ENCODE measurements at places on chromosomes 12 and 14.

DNA sequence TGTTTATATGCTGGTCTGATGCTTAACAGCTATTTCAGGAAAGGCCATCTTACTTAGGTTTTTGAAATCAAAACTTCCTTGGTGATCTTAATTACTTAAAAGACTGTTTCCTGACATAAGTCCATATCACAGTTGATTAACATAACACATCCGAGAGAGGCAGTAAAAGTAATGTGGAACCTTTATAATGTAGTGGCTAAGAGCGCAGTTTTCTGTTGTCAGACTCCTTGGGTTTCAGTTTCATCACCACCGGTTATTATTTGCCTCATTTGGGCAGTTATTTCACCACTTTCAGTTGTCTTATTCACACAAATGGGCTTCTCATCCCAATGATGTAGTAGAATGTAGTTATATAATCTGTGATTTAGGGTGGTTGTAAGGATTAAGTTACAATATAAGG is 30.9 kb downstream of the TBC1D15 start:
- DNase-seq, result no peak

- DNase-seq, result no peak
These were observed 24.5 kb upstream of the PPP1R13B start for GRCh38 chr14:103871596-103872480.

DNA sequence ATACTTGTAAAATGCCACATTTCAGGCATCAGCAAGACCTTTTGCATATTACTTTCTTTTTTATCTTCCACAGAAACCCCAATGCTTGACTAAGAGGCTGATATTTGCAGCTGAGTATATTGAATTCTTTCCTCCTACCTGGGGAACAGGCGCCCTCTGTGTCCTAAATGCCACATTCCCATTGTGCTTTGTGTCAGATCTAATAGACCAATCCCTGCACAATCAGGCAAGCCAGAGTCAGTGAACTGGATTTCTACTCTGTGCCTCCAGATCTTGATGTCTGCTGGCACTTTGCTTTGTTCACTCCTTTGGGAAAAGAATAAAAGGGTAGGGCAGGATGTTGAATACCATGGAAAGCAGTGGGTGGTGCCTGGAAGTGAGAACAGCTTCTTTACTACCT is 22.4 kb upstream of the TAS2R42 start:
- no peak for DNase-seq

- DNase-seq, result no peak
These were observed 5.5 kb upstream of the LMNTD1 start for GRCh38 chr12:25558586-25558985.

- no peak for DNase-seq
These were observed 46.4 kb downstream of the RESF1 start for GRCh38 chr12:32005496-32006125.

- DNase-seq, result no peak
These were observed 364.9 kb upstream of the KITLG start for GRCh38 chr12:88945051-88945732.

- no peak for DNase-seq
These were observed 624 bp upstream of the PLEKHD1 start for GRCh38 chr14:69483765-69484443.

DNA sequence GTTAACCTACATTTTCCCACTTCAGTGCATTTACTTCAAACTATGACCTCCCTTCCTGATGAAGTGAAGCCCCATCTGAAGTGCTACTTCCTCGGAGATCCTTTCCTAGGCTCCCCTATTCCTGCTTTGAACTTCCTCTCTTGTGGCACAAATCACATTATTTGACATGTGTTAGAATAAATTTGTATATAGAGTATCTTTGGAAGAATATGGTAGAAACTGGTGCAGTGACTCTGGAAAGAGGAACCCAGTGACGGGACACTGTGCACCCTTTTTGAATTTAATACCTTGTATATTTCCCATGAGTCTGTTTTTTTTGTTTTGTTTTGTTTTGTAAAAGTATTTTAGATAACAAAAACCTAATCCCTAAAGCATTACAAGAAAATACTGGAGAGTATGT is 66.4 kb upstream of the SRSF5 start:
- no peak for DNase-seq

DNA sequence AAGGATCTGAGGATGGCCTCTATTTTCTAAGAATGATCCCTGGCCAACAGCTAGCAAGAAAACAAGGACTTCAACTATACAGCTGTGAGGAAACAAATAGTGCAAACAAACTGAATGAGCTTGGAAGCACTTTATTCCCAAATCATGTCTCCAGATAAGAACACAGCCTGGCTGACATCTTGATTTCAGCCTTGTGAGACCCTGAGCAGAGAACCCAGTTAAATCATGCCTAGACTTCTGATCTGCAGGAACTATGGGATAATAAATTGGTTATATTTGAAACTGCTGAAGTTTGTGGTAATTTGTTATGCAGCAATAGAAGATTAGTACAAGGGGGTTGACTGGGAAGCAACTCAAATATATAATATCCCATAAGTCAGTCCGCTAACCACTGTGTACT is 183.9 kb upstream of the BMP4 start:
- DNase-seq, result no peak

GRCh38 chr14:50352584-50352983 is 40.5 kb downstream of the DMAC2L start:
- DNase-seq, result no peak

DNA sequence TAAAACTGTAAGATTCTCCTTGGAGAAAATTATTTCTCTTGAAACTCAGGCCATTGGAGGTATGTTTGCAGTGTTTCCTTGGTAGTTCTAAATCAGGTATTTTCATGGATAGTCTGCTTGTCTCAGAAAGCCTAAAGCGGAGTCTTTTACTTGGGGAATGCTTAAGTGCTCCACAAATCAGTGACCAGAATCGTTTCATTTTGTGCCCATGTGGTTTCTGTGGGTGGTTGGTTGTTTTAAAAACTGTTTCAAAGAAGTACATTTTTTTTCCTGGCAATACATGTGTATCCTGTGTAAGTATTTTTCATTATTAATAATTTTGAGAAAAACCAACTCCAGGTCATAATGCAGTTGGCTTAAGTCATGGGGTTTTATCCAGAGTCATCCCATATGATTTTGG is 33.6 kb downstream of the CCDC91 start:
- DNase-seq, result no peak

DNA sequence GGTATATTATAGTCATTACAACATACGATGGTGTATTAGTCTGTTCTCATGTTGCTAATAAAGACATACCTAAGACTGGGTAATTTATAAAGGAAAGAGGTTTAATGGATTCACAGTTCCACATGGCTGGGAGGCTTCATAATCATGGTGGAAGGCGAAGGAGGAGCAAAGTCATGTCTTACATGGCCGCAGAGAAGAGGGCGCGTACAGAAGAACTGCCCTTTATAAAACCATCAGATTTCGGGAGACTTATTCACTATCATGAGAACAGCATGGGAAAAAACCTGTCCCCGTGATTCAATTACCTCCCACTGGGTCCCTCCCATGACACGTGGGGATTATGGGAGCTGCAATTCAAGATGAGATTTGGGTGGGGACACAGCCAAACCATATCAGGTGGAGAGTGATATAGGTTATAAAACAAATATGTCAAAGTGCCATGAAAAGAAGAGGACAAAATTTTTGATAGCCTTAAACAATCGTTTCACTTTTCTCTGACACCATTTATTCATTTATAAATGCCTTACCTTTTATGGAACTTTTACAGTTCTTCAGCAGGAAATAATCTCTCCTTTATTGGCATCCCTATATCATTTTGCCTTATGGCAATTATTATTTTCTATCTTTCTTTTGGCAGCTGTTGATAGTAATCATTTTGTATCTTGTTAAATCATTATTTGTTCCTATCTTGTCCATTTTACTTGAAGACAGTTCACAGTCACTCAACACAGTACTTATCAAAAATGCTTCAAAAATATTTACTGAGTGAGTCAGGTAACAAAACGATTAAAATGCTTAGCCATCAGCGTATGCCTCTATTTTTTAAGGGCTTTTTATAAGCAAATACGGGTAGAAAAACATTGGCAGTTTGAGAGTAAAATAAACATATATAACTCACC is 196.0 kb downstream of the RAD51B start:
- DNase-seq, result no peak

- DNase-seq, result no peak
These were observed 296.0 kb downstream of the PCNX1 start for GRCh38 chr14:71203306-71203705.

- DNase-seq, result no peak
These were observed 8.8 kb downstream of the SUSD6 start for GRCh38 chr14:69620211-69620611.

Data from smooth muscle cell of the brain vasculature (primary cell).